ENCODE measurements at places on chromosomes 2 and 18.

DNA sequence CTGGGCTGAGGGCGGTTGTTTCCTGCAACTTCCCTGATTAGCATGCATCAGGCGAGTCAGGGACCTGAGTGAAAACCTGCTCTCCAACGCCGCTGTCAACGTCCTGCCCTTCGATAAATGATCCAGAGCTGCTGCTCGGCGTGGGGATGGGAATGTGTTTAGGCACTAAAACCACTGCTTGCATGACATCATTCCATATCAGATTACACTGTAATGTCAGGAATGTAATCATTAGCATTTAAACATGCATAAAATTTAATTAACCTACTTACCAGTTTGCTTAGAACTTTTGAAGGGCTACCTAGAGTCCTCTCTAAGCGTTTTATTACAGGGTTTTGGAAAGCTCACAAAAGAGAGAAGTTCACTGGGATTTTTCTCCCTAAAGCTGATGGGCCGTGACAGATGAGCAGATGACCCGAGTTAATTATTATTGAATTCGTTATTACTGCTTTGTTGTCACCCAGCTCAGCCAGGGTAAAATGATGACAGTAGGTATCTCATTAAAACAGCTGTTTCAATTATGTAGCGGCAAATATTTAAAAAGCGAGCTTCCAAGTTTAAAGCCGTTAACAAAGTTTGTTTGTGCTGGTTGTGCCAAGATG is 685.6 kb upstream of the SALL3 start:
- DNase-seq, result no peak

- DNase-seq, result no peak
These were observed 886 bp downstream of the PRKCE start for GRCh38 chr2:45652090-45653031.

- DNase-seq, result no peak
These were observed 33.2 kb upstream of the GALNT3 start for GRCh38 chr2:165827016-165827920.

GRCh38 chr2:44956843-44957242 is 15.3 kb downstream of the SIX3 start:
- DNase-seq, result no peak

DNA sequence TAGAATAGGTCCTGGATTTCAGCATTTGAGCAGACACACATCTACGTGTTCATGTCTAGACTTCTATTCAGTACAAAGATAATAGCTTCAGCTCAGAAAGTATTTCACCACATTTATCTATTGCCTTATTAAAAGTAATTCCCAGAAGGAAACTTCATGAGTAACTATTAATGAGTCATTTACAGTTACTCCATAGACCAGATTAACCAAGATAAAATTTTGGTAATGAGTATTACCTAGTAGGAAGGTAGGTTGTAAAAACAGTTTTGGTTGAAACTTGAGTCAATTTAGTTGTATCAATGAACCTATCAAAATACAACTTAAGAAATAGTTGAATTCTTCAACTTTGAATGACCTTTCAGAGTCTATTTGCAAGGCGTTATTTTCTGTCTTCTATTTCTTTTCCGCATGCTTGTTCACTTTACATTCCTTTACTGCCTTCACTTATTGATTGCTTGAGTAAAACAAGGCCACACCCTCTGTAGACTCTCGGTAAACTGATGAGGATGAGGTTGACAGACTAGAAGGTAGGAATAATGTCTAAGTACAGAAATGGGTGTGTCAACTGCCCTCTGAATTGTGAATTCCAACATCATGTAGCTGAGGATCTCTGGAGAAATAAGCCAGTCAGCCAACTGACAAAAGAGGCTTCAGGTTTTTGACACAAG is 1165.6 kb upstream of the ZEB2 start:
- DNase-seq, result no peak

GRCh38 chr2:240513549-240514287 is 44.1 kb downstream of the ANKMY1 start:
- peak; percentile 21 for DNase-seq

DNA sequence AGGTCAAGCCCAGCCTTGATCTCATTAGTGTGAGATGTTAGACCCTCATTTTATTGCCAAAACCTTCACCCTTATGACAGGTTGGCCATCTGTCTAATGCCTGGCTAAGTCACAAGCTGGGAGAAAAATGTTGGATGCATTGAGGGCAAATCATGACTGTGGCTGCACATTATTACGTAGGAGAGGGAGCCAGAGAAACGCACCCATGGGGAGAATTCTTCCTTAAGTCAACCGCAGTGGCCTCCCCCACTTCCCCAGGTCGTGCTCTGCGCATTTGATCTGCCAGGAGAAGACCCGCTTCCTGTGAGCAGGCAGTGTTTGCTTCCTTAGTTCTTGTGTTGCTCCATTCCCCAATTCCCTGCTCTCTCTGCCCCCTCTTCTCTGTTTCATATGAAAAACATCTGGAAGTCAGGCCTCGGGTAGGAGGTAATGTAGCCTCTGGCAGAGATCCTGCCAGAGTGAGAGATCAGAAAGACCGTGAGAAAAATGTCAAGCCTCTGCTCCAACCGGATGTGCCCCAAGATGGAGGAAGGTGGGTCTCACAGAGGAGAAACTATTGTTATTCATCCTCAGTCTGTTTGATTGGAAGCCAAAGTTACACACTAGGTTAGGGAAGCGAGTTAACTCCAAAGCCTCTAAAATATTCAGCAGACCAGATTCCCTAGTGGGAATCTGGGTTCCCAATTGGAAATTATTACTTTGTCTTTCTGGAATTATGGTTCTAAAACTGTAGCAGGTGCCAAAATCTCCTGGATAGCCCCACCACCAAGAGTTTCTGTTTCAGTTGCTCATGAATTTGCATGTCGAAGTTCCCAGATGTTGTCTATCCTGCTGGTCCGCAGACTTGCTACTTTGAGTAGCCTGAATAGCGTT is 144.3 kb upstream of the PELI1 start:
- DNase-seq, result no peak

- no peak for DNase-seq
These were observed 91.2 kb upstream of the ALPP start for GRCh38 chr2:232287316-232287715.

GRCh38 chr2:64114912-64115277 is 29.3 kb downstream of the PELI1 start:
- no peak for DNase-seq

DNA sequence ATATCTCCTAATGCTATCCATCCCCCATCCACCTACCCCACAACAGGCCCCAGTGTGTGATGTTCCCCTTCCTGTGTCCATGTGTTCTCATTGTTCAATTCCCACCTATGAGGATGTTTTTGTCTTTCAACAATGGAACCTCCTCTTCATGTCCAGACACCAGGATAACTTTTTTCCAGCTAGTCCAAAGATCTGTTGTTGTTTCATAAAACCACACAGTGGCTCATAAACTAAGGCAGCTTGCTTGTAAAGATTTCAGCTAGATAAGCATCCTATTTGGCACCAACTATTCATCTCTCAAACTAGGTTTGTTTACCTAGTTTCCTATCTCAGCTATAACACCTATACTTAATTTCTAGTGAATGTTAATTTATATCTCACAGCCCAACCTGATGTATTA is 937.7 kb downstream of the TRIB2 start:
- DNase-seq, result no peak

DNA sequence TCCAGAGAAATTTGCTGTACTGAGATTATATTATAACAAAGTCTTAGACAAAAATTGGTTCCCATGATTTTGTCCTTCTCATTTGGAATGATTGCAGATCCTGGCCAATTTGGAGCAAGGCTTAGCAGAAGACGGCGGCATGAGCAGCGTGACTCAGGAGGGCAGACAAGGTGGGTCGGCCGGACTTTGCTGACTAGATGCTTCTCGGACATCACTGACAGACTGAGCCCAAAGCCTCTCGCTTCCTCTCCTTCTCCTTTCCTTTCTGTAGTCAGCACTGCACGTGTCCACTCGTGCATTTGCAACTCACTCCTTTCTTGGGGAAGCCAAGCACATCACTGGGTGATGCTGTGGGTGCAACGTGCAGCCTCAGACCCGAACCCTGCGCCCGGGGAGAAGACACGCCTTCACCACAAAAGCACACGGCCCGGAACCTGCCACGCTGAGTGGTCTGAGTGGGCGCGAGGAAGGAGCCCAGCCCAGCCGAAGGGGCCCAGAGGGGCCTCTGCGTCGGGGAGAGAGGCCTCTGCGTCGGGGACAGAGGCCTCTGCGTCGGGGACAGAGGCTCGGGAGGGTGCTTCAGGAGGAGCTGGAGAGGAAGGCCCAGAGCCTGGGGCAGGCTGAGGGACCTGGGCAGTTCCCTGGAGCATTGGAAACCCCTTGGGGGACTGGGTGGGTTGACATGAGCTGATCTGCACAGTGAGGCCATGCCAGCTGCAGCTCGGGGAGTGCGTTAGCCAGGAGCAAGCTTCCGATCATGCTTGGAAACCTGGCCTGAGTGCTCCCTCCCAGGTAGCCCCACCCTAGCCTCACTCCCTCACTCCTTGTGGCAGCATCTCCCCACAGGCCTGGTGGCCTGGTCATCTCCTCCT is 61.6 kb downstream of the ADI1 start:
- no peak for DNase-seq

GRCh38 chr2:199850718-199851500 is at the start of gene FTCDNL1:
TSS of gene FTCDNL1 (minus strand) at chr2:199851192. CDS start at chr2:199848962, 2,230 bp downstream.
- DNase-seq, result no peak

- no peak for DNase-seq
These were observed 2.4 kb downstream of the DLX2 start for GRCh38 chr2:172100080-172100934.

GRCh38 chr2:155904720-155905119 is 427.8 kb downstream of the NR4A2 start:
- DNase-seq, result no peak

DNA sequence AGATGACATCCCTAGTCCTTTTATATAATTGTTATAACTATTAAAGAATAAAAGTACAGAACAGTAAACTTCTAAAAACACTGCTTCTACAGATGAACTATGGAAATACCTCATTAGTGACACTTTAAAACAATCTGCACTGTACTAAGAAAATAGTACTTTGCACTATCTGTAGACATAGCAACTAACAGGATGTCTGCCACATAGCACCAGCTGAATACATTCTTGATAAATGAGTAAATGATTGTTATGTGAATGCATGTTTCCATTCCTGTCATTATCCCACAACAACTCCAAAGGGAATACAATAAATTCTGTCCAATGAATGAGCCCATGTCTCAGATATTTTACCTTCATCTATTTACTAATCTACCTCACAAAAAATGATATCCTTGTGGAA is 115.3 kb upstream of the SLC35G4 start:
- DNase-seq, result no peak

DNA sequence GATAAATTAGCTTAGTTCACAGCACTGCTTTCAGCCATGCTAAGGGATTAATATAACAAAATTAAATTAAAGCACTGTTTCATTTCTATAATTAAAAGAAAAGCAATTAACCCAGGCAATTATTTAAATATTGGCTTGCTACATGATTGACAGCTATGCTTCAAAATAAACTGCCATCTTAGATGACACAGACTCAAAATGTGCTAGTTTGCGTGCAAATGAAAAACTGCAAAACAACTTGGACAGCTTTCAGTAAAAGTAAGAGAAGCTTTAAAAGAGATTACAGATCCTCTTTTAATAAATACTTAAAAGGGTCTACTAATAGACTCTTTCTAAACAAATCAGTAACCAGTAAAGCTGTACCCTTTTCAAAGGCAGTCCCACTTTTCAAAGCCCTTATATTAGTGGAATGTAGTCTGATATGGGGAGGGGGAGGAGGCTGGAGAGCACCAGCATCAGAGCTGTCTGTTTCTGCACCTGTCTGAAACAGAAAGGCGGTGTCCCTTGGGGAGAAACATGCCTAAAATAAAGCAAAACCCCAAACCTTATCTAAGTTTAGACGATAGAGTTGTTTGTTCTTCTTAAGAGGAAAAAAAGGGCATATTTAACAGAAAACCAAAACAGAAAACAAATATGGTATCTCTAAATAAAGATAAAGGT is 20.8 kb downstream of the EIF2AK3 start:
- no peak for DNase-seq

DNA sequence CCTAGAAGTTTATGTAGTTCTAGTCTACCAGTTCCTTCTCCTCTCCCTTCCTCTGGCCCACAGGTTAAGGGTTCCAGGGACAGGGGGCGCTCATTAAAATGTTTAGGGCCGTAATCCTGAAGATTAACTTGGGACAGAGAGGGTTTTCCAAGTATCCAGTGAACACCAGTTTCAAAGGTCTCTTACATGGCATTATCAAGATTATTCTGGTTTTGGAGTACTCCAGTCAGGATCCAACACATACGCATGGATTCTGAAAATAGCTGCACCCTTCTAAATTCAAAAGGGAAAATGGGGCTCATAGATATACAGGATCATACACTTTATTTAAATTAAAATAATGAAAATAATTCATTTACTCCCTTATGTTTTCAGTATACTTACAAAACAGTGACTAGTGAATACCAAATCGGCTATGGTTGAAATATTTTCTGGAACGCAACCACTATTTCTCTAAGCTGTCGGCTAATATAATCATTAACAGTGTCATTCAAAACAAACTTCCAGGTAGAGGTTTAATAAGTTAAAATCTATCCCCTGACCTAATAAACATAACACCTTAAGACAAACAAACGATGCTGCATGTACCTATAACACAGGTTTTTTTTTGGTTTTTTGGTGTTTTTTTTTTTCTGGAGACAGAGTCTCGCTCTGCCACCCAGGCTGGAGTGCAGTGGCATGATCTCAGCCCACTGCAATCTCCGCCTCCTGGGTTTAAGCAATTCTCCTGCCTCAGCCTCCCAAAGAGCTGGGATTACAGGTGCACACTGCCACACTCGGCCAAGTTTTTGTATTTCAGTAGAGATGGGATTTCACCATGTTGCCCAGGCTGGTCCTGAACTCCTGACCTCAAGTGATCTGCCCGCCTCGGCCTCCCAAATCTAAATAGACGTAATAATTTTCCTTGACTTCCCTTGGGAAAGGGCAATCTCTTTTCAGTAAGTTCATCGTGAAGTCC is 44.7 kb downstream of the MGAT4A start:
- DNase-seq, result no peak

DNA sequence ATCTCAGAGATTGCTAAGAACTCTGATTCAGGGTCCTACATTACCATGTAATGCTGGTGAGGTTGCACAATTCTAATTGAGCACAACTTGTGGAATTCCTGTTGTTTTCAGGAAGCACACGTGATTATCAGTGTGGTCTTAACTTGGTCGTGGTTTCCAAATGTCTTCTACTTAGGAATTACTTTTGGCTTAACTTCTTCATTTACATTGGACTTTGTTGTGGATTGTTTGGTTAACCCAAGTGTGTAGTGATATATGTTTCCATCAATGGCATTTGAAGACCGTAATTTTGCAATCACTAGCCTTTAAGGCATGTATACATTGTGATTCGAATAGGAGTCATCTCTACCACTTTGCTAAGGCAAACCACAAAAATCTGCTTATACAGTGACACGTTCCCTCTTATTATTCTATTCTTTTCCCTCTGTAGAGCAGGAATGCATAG is 373.3 kb downstream of the IRS1 start:
- DNase-seq, result no peak

GRCh38 chr2:162243294-162243693 is at the start of gene FAP:
TSS of gene FAP (minus strand) at chr2:162243445. CDS start at chr2:162243327, 118 bp downstream.
- DNase-seq, result no peak
